ENCODE measurements at places on chromosomes 4 and X.

GRCh38 chr4:130896920-130897319 is 1801.0 kb downstream of the C4orf33 start:
- no peak for DNase-seq

DNA sequence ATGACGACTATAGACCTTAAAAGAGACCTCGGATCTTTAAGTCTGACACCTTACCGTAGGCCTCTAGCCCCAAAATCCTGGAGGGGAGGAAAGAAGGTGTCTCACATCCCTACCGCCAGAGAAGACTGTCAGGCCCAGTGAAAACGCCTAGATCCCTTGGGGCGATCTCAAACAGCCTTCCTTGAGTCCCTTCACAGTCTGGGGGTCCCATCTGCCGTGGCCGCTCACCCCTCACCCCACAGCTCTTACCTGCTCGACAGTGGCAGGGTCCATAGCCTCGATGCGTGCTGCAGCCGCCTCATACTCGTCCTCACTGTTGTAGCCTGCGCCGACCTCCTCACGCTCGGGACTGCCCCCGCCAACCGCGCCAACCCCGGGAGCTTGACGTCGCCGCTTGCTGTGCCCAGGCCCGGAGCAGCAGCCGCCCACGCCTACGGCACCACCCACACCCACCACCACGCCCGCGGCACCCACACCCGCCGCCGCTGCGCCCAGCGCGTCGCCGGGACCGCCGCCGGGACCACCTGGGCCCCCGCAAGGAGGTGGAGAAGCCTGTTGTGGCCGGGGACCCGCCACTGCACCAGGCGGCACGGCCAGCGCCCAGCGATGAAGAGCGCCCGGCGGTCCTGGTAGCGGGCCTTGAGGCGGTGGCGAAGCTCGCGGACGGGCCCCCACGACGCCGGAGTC is 536 bp downstream of the OTUD5 start:
- no peak for DNase-seq

GRCh38 chr4:10063544-10064300 is 42.4 kb upstream of the SLC2A9 start:
- peak; percentile 82 for DNase-seq

GRCh38 chr4:55500072-55500471 is 46.6 kb downstream of the CLOCK start:
- no peak for DNase-seq

GRCh38 chr4:181933471-181933870 is 309.7 kb upstream of the TENM3 start:
- no peak for DNase-seq

GRCh38 chrX:46220822-46221221 is 324.4 kb downstream of the ZNF674 start:
- DNase-seq = no peak

DNA sequence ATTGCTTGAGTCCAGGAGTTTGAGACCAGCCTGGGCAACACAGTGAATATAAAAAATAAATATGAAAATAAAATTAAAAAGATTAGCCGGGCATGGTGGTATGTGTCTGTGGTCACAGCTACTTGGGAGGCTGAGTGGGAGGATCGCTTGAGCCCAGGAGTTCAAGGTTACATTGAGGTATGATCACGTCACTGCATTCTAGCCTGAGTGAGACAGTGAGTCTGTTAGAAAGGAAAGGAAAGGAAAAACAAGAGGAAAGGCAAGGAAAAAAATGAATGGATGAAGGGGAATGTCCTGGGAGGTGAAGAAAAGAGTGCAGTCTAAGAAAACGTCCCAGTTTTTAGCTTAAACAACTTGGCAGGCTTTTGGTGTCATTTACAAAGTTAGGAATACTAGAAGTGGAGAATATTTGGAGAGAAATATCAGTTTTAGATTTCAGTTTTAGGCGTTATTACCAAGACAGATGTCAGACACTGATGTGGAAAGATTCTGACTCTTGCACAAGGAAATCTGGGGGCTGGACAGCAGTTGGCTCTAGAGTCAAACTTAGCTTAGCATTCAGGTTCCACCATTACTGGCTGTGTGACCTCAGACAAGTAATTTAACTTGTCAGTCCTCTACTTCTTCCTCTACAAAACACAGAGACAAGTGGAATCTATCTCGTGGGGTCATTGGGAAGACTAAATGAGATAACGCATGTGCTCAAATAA is 139.0 kb downstream of the TSPAN5 start:
- no peak for DNase-seq

DNA sequence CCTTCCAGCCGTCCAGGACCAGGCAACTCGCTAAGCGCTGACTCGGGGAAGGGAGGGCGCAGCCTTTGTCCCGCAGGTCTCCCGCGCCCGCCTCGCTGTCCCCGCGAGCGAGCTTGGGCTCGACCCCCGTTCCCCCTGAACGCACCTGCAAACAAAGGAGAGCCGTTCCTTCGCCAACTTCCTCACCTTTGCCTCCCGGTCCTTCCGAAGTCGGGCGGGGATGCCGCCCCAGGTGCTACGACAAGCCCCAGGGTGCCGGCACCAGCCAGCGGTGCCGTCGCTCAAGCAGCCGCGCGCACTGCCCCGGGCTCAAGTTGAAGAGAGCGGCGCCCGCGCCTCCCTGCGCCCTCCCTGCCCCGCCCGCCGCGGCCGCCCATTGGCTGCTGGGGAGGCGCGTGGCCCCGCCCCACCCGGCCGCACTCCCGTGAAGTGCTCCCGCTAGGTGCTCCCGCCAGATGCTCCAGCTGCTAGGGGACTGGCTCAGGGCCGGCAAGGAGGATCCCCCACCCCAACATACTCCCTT is 107.1 kb downstream of the NSUN7 start:
- peak; percentile 91 for DNase-seq

DNA sequence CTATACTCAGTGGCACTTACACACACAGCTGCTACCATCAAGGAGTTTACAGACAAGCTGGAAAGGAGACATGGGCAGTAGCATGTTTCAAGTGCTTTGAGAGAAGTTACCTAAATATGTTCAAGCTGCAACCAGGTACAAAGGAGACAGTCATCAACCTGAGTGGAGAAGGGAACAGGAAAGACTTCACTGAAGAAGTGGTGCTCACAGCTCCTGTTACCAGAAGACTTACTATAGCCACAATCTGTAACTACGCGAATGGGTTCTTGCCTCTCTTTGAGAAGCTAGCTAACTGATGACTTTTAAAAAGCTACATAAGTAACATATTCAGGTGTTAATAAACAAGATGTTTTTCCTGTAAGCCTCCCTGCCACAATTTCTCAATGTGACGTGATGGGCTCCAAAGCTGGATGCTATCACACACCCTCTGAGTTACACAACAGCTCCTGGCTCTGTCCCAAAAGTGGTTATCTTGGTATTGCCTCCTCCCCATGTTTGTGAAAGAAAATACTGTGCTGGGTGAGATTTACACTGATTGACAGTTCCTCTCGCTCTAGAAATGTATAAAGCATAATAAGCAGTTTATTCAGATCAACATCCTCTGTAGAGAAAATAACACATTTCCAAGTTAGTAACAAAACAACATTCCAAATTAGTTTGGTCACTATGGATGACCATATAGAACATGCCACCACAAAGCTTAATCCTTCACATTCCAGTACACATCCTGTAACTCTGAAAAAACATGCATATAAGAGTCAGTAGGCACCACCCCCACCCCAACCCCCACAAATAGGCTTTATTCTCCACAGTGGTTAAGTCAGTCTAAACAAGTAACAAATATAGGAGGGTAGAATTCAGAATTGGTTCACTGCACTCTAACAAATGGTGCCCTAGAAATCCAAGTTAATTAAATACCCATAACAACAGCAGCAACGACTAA is 81.8 kb downstream of the FRYL start:
- DNase-seq = no peak

GRCh38 chrX:39162322-39162735 is 361.1 kb downstream of the MID1IP1 start:
- DNase-seq = peak; percentile 38

GRCh38 chr4:140081641-140082390 is 72.2 kb downstream of the MAML3 start:
- no peak for DNase-seq

DNA sequence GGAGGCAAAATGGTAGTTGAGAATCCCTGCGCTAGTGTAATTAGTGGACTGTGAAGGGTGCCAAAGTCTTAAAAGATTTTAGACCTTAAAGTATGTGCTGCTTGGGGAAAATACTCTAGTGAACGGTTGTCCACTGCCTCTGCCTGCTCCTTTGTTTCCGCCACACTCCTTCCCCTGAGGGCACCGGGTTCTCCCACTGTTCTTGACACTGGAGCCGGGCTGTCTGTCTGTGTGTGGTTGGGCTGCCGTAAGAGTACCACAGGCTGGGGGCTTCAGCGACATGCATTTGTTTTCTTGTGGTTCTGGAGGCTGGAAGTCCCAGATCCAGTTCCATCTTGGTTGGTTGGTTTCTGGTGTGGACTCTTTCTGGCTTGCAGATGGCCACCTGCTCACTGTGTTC is 76.2 kb downstream of the CLDN34 start:
- no peak for DNase-seq

DNA sequence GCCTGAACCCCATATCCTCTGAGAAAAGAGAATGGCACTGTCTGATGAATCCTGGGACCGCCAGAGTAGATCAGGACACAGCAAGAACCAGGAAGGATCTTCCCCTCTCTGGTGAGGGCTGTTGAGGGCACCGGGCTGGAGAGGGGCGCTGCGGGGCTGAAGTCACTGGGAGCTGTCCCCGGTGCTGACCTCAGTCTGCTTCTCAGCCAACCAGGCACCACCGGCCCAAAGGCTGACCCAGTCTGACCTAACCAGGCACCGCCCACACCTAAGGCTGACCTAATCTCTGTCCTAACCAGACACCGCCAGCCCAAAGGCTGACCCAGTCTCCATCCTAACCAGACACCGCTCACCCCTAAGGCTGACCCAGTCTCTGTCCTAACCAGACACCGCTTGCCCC is 82.8 kb downstream of the CPZ start:
- DNase-seq = peak; percentile 90

- peak; percentile 79 for DNase-seq
These were observed 9.8 kb upstream of the BCOR start for GRCh38 chrX:40107291-40108161.

- DNase-seq = no peak
These were observed 317.7 kb downstream of the ARHGAP24 start for GRCh38 chr4:85792376-85793232.

GRCh38 chr4:159190651-159191050 is 87.8 kb downstream of the RAPGEF2 start:
- no peak for DNase-seq

- no peak for DNase-seq
These were observed 868 bp downstream of the AFAP1 start for GRCh38 chr4:7938609-7939376.

GRCh38 chr4:82293304-82293703 is 80.5 kb downstream of the HNRNPD start:
- DNase-seq = no peak

DNA sequence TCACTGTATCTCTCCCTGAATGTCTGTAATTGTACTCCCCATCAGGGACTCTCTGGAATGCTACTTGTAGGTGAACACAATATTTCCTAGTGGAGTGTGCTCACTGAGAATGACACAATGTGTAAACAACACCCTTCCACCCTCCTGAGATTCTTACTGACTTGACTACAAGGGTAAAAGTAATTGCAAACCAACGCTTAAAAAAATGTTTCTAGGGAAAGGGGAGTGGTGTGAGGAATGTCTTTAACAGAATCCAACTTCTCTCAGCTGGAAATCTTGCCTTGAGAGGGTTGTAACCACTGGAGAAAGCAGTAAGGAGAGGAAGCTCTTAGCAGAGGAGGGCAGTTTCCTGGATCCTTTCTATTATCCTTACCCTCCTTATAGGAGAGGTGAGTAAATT is 5.1 kb upstream of the RAPGEF2 start:
- DNase-seq = no peak

DNA sequence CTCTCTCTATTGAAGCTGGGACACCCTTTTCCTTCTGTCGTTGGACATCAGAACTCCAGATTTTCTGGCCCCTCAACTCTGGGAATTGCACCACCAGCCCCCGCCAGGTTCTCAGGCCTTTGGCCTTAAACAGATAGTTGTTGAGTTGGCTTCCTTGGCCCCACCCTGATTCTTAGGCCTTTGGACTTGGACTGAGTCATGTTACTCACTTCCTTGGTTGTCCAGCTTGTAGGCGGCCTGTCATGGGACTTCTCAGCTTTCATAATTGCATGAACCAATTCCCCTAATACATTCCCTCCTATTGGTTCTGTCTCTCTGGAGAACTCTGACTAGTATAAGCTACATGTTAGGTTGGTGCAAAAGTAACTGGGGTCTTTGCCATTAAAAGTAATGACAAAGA is 195.7 kb downstream of the GPAT3 start:
- DNase-seq = no peak

DNA sequence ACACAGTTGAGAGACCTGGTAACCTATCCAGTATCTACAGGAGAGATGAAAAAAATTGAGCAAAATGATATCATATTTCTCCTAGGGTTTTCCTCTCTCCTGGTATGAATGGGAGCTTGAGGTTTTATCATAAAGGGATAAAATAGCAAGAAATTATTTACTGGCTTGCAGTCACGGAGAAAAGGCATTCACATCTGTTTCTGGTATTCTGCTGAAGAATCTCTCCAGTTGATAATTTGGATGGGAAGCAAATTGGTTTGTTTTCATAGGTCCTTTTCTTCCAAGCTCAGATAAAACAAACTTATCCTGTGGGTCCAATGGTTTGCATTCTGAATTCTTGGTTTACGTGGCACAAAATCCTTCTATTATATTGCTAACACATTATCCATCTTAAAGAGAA is 83.1 kb upstream of the GYPA start:
- no peak for DNase-seq

GRCh38 chr4:41184009-41184408 is 30.3 kb downstream of the APBB2 start:
- no peak for DNase-seq

- DNase-seq = no peak
These were observed 13.5 kb downstream of the RXFP1 start for GRCh38 chr4:158535130-158535614.

- DNase-seq = no peak
These were observed 236.4 kb downstream of the PDGFC start for GRCh38 chr4:156734965-156735895.

GRCh38 chr4:38076153-38076669 is 116.0 kb downstream of the PTTG2 start:
- no peak for DNase-seq

DNA sequence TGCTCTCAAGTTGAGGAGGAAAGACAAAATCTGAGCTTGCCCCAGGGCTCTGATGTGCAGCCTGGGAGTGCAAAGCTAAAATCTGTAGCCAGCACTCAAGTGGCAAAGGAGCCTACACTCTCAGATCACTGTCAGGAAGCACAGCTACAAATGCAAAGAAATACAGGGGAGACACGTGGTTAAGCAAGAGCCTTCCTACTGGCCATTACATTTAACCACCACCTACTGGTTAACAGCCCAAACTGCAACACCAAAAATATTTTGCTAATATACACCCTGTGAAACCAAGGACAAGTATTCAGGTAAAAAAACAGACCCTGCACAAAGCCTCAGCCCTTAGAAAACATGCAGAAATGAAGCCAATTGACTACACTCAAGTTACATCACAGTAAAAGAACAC is 170.4 kb upstream of the FGF16 start:
- no peak for DNase-seq

Data from H9 (cell line).